ENCODE measurements at places on chromosomes 7 and 10.

DNA sequence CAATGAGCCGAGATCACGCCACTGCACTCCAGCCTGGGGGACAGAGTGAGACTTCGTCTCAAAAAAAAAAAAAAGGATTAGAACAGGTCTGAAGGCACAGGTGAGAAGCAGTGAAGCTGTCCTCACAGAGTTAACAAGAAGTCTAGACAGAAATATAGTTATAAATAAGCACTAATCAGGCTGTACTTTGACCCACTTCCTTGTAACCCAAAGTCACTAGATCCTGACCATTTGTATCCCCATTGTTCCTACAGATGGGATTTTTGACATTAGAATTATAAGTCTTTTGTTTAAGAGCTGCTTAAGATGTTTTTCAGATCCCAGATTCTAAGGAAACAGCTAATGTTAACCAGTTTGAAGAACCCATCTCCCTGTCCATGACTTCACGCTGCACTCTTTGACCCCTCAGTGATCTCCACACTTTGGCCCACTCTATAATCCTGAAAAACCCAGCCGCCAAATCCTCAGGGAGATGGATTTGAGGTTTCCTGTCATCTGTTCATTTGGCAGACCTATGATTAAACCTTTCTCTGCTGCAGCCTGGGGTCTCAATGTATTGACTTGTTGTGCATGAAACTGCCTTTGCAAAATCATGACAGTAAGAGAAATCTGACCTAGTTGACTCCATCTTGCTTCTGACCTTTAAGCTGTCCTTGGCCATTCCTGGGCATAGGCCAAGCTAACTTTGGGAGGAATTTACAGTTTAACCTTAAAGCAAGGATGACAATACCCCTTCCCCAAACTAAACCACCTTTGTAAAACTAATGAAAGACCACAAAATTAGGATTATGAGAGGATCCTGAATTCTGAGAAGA is 11.4 kb downstream of the SSMEM1 start:
- no peak for DNase-seq

DNA sequence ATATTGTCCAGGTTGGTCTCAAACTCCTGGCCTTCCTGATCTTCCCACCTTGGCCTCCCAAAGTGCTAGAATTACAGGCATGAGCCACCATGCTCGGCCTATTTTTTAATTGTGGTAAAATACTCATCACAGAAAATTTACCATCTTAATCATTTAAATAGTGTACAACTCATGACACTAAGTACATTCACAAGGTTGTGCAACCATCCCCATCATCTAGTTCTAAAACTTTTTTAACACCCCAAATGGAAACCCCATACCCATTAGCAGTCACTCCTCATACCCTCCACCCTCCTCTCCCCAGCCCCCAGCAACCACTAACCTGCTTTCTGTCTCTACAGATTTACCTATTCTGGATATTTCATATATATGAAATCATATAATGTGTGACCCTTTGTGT is 90.3 kb downstream of the DOCK4 start:
- DNase-seq: no peak

- no peak for DNase-seq
These were observed 197.3 kb upstream of the PODXL start for GRCh38 chr7:131753620-131754222.

DNA sequence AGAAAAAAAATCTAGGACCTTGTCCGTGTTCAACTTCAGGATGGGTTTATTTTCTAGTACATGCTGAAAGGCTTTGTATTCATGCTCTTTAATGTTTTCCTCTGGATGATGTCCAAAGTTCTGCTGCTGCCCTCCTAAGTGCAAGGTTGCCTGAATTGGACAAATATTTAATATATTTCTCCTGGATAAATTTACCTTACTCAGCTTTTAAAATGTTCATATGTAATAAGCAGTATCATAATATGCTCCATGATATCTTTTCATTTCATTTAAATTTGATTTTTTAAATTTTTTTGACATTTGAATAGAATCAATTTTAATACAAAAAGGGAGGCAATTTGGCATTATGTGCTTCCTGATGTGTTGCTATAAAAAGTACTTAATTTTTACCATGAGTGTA is 95.9 kb upstream of the SLC25A13 start:
- no peak for DNase-seq

DNA sequence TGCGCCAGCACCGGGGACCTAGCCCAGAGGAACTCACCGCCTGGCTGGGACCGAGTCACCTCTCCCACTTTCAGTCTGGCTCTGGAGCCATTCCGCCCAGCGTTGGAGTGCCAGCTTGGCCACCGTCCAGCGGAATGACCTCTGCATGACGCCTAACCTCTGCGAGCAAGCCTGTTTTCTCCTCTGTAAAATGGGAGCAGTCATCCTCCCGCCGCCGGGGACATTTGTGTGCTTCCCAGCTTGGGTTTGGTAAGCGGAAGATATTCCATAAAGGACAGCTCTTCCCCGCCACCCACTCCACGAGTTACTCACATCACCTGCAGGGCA is 1.3 kb upstream of the ZCCHC24 start:
- DNase-seq: no peak

DNA sequence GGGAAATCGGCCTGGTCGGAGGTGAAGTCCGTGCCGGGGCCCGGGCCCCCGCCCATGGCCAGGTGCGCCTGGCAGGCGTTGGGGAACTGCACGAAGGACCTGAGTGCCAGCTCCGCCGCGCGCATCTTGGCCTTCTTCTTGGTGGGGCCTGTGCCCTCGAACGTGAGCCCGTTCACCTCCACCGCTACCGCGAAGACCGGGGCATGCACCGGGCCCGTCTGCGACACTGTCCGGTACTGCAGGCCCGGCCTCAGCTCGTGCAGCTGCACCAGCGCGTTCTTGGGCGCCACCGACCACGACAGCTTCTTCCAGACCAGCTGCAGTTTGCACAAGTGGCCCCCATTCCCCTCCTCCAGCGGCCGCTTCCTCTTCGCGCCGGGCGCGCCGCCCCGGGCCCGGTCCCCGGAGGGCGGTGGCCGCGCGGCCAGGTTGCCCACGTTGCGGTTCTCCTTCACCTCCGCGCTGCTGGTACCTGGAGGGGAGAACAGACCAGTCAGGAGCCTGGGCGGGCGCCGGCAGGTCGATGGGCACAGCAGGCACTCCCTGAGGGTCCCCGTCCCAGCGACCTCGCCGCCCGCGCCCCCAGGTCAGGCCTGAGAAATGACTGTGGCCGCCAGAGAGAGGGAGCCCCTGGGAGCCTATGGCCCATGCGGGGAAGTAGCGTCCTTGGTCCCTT is 307.4 kb downstream of the WDR37 start:
- DNase-seq: no peak

DNA sequence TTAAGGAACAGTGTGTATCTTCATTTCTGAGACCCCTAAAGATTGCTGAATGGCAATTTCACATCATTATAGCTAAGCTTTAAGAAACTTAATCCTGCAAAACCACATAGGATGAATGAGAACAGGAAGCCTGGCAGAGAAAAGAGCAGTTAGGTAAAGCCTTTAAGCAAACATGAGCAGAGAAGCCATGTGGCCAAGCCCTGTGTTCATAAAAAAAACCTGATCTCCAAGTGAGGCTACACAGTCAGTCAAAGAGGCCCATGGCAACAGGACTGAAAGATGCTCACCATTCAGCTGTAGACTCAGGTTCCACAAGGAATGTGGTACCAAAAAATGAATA is 9.3 kb downstream of the LIPA start:
- no peak for DNase-seq

DNA sequence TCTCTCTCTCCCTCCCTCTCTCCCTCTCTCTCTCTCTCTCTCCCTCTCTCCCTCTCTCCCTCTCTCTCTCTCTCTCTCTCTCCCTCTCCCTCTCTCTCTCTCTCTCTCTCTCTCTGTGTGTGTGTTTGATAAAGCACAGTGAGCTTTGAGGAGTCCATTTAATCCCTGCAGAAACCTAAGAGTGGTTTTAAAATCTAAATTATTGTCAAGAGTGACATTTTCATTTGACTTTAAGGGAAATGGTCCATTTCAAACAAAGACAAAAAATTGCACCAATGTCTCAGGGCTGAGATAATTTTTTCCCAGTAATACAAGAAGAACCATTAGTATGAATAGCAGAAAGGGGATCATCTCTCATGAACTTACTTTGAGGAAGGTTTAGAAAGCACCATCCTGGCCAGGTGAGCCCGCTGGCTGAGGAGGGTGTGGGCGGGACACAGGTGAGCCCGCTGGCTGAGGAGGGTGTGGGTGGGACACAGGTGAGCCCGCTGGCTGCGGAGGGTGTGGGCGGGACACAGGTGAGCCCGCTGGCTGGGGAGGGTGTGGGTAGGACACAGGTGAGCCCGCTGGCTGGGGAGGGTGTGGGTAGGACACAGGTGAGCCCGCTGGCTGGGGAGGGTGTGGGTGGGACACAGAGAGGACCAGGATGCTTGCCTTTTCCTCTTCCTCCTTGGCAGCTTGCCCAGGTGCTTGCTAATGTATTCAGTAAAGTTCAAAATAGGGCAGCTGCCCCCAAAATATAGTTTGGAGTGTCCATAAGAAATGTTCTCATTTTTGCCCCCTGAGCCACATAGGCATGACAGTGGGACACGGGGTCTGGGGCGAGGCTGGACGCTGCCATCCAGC is 125.0 kb downstream of the DNAJB6 start:
- DNase-seq: no peak

GRCh38 chr10:126301701-126302475 is 86.4 kb downstream of the ADAM12 start:
- no peak for DNase-seq

DNA sequence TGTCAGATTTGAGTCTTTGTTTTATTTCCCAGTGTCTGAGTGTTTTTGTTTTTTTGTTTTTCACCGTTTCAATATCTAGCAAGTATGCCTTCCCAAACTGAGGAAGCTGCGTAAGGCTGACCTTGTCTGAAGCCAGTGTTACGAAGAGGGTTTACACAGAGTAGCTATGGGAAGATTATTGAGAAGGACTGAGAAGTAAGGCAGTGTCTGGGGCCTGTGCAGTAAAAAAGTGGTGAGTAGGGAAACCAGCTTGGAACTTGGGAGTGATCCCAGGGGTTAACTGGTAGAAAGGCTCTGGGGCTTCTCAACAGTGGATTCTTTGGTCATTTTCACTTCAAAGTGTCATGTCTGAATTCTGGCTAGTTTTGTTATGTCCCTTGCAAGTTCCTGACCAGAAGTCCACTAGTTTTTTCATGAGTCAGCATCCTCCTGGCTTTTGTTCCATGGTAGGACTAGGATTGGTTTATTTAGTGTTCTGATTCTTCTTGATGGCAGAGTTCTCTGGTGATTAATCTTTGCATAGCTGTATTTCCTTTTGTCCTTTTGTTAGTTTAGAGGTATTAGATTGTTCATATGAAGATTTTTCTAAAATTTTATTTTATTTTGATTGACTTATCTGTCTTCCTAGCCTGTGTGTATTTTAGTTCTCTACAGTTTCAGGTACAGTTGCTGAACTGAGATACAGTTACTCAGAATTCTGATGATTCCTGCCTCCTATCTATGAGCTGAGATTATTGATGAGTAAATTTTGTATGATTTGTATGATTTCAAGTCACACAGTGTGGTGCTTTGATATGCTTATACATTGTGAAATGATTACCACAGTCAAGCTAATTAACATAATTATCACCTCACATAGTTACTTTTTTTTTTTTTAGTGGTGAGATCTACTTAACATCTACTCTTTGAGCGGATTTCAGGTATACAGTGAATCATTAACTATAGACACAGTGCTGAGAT is 19.0 kb downstream of the GARS1 start:
- no peak for DNase-seq

GRCh38 chr7:47379629-47380324 is 202.1 kb downstream of the TNS3 start:
- no peak for DNase-seq

DNA sequence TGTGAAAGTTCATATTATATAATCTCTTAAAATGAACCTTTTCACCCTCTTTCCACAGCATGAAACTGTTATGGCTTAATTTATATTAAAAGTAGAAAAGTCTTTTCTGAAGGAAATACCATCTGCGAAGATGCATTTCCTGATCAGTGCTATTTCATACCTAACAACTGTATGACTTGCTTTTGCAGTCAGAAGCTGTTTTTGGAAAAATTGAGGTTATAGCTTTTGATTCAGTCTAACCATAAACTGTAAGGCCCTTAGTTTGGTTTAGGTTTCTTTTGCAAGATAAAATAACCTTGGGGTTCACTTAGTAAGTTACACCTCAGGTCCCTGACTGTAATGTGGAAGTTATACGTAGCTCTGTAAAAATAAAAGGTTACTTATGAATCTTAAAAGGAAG is 22.7 kb upstream of the PARP12 start:
- no peak for DNase-seq

DNA sequence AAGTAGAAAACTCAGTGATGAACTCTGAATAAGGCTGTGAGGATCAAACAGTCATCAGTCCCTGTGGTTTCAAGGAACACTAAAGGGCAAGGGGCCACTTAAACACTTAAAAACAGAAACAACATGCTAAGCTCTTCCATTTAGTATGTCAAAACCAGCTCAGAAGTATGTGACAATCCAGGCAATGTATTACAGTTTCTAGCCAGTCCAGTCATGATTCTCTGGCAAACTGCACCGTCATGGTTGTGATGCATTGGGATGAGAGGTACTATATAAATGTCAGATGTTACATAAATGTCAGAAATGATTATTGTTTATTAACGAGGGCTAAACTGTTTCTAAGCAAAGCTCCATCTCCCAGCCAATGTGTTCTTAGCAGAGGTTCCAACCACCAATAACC is 4.7 kb upstream of the CREB5 start:
- DNase-seq: no peak

- DNase-seq: no peak
These were observed 493.2 kb upstream of the AUTS2 start for GRCh38 chr7:69105092-69105491.

DNA sequence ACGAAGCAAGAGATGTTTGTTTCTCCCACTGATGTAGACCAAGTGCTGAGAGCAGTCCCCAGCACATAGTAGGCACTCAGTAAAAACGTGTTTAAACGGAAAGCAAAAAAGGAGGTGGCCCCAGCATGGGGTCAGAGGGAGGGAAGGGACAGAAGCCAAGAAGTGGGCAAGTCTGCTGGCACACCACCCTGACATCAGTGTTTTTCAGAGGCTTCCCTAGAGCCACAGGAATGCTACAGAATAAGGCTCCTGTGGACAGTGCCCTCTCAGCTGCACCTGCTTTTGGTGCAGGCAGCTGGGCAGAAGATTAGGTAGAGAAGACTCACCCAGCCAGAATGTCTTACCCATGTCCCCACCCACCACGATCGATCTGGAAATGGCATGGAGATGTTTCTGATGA is 8.3 kb upstream of the ANKRD1 start:
- DNase-seq: no peak

DNA sequence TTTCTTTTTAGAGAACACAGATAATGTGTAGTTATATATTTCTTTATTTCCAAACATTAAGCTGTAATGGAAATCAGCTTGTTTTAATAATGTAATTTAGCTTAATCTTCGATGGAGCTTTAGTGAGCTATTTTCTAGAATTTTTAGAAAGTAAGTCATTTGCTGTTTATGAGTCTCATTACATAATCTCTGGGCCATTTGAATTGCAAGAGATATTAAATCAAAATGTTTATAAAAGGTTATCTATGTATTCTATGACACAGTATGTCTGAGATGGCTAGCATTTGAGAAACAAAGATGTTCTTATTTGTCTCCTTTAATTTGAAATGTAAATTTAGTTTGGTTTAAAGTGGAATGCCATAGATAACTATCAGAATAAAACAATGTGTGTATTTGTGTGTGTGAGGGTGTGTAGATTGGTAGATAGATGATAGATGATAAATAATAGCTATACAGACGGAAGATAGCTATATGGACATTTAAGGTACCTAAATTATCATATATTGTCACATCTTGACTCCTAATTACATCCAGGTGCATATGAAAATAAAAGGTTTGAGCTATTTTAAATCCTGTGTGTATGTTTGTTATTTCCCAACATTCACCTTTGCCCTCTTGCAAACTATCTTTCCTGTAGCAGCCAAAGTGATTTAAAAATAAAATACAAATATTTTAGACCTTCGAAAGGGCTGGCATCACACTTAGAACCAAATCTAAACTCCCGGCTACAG is 478.0 kb upstream of the KLF6 start:
- DNase-seq: no peak

All from activated CD8-positive, alpha-beta memory T cell treated with anti-CD3 and anti-CD28 coated beads for 1 hour (primary cell).